Foreskin keratinocyte (primary cell): ENCODE measurements at places on chromosomes 4 and X.

DNA sequence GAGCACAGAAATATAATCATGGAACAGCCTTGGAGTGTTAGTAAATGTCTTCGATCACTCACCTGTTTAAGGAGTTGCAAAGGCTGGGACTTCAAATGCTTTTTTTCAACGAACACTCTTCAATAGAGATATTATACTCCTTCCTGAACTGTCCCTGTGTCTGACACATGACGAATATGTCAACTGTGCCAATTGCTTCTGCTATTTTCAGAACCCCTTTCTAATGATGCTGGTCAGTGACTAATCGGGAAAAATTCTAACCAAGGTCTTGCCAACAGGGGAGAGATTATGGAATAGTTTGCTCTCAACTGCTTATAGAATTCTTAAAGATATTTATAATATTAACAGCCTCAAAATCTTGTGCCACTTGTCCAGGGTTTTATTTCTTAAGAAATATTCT, 8.5 kb upstream of the KLHL34 start:
- DNase-seq = no peak

GRCh38 chr4:180398564-180398963, 1844.6 kb upstream of the TENM3 start:
- DNase-seq = no peak

- DNase-seq = peak; percentile 25
Measured at GRCh38 chr4:52939325-52939724, 77.2 kb downstream of the RASL11B start.

DNA sequence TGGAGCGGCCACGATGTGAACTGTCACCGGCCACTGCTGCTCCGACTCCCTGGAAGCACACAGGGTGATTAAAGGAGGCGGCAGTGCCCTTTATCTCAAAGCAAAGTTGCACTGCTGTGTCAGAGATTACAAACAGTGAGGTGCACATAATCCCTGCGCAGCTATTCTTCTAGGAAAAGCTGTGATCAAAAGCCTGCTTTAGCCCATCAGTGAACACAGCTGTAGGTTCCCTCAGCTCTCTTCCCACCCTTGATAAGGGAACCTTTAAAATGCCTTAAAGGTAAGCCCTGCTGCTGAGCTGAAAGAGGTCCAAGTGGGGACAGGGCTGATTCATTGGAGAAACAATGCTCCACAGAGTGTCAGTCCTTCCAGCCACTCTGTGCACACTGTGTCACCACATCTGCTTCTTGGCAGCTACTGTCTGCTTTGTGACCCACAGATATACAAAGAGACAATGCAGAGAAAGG, 127.6 kb downstream of the EIF4E start:
- DNase-seq = no peak

DNA sequence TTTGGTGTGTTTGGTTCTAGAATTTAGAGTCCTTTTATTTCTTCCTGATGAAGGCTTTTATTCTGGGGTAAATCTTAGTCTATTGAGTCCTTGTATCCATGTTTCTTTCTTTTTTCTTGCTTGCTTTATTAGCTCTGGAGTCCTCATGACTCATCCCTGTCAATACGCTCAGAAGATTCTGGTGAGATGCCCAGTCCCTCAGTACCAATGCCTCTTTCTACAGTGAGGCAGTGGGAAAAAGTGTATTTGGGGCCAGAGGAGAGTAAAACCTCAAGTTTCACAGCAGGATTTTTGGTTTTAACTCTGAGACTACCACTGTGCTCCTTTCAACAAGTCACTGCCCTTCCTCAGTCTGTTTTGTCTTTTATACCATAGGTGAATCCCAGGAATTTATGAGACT, 368.0 kb downstream of the GBA3 start:
- DNase-seq = no peak

- no peak for DNase-seq
Measured at GRCh38 chr4:151175754-151176631, 76.6 kb downstream of the RPS3A start.

GRCh38 chr4:155307731-155308277, 69.0 kb downstream of the MAP9 start:
- no peak for DNase-seq

DNA sequence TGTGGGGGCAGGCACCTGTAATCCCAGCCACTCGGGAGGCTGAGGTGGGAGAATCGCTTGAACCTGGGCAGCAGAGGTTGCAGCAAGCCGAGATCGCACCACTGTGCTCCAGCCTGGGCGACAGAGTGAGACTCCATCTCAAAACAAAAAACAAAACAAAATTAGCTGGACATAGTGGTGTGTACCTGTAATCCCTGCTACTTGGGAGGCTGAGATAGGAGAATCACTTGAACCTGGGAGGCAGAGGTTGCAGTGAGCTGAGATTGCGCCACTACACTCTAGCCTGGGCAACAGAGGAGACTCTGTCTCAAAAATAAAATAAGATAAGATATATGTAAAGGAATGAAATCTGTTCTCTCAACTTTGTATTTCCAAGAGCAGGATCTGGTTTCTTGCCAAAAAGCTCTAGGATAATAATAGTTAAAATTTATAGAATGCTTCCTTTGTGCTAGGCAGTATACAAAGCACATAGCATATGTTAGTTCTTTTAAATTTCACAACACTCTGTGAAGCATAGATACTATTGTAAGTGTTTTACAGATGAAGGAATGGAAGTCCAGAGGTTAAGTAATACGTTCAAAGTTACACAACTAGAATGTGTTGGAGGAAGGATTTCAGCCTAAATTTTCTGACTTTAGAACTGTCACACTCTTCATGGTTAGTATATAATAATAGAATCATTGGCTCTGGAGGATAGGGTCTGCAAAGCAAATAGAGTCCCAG, 10.3 kb downstream of the MRPL1 start:
- no peak for DNase-seq

GRCh38 chrX:20028588-20028987, 37.7 kb upstream of the BCLAF3 start:
- no peak for DNase-seq

- DNase-seq = no peak
Measured at GRCh38 chr4:7296661-7297335, 104.5 kb downstream of the SORCS2 start.

- no peak for DNase-seq
Measured at GRCh38 chr4:114613560-114613959, 15.0 kb downstream of the UGT8 start.

GRCh38 chr4:8120501-8120900, 38.1 kb downstream of the ABLIM2 start:
- DNase-seq = no peak

DNA sequence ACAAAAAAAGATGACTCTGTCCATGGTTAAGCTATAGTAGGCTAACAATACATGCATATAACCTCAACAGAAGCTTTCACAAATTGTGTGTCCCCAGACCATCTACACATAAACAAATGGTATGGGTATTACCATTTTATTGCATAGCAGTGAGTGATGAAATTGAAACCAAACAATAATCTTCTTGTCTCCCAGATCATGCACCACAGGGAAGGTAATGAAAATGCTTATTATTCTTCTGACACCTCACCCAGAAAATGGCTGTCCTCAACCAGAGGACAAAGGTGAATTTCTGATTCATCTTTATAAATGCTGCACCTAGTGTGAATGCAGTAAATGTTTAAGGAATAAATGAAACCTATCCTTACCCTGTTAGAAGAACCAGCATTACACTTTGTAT, 8.0 kb downstream of the PRSS12 start:
- DNase-seq = no peak

DNA sequence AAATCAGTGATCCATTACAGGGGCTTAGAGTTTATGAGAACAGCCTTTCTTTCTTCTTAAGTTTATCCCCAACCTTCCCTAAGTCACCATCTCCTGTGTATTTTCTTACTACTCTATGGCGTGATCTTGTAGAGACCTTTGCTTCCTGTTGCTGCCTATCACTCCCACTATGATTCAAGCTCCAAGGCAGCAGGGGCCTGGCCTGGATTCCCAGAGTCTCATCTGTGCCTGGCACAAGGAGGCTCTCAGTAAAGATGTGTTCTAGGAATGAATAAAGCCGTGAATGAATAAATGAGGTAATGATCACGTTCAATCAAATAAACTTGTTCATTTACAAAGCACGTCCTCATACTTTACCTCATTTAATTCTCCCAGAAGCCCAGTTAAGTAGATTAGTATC, 45.4 kb downstream of the CC2D2A start:
- no peak for DNase-seq

GRCh38 chr4:131632877-131633276, 1516.2 kb upstream of the PCDH10 start:
- DNase-seq = no peak

- no peak for DNase-seq
Measured at GRCh38 chrX:10352536-10352935, 195.8 kb downstream of the CLCN4 start.

GRCh38 chr4:74503580-74503979, 58.6 kb downstream of the AREG start:
- DNase-seq = no peak

DNA sequence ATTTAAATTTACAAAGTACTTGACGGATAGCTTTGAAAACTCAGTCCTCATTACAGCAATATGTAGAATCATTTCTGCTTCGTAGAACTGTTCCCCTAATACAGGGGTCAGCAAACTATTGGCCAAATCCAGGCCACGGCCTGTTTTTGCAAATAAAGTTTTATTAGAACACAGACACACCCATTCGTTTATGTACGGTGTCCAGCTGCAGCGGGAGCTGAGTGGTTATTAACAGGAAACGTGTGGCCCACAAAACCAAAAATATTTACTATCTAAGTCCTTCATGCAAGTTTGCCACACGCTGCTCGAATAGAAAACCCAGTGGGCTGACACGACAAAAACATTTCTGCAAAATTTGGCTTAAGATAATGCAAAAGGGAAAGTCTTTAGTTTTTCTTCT, 146.5 kb downstream of the AFAP1 start:
- no peak for DNase-seq

- DNase-seq = no peak
Measured at GRCh38 chr4:132445386-132445785, 703.7 kb upstream of the PCDH10 start.

- DNase-seq = no peak
Measured at GRCh38 chrX:118493653-118494297, 1.8 kb upstream of the DOCK11 start.

DNA sequence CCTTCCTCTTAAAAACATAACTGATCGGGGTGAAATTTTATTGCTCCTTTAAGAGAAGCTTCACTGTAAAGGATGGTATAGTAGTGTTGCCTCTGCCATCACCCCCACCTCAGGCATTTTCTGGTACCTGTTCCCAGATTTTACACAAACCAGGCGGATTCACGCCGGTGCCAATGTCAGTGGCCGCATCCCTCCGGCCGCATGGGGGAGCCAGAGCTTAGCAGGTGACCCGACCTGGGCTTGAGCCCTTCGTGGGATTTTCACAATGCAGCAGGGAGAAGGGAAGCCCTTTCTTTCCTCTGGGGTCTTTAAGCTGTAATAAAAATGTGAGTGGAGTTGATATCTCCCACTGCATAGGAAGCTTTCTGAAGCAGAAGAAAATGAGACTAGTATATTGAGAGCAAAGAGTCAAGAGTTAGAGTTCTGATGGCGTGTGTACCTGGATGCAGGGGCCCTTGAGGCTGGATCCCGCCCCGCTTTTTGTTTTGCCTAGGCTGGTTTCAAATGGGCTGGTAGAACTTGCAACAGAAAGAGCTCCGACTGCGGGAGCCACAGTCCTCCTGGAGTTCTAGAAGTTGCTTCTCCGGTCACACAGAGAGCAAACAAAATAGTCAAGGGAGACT, 59.4 kb downstream of the POLR2B start:
- DNase-seq = no peak

DNA sequence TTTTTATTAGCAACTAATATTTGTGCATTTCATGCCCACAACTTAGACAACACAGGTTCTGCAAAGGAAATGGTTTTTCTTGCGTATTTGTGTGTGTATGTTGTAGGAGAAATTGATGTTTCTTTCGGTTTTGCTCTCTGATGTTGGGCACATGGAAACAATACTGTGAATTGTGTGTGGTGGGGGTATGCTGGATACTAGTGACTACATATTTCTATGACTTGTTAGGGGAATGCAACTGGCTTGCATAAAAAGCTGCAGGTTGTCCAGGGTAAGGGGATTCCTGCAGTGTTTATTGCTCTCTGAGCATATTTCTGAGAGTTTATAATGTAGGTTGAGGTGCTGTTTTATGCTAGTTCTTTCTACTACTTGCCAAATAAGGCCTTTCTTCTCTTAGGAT, 11.6 kb downstream of the DLG3 start:
- DNase-seq = no peak

DNA sequence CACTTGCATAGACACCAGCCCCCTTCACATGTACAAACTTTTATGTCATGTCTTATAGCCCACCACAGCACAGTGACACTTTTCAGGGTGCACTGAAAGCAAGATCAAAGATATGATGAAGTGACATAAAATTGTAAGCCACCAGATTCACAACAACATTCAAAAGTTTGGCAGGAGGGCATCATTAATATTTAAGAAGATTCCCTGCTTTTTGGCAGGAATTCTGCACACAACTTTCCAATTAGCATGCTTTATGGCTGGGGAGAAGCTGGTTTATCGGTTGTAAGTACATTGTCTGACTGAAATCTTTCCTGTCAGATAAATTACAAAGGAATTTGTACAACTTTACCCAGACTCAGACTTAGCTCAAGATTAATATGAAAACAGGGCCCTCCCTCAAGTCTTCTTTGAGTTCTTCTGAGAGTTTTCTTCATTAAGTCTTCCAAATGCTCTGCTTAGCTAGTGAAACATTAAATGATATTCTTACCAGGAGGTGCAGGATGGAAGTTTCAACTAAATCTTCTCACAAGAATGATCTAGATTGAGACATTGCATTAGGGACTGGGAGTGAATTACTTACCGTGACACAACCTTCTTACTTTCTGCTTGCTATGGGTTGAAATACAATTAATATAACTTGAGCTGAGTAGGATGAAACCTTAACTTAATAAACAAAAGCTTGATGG, 523.8 kb downstream of the PPARGC1A start:
- no peak for DNase-seq

DNA sequence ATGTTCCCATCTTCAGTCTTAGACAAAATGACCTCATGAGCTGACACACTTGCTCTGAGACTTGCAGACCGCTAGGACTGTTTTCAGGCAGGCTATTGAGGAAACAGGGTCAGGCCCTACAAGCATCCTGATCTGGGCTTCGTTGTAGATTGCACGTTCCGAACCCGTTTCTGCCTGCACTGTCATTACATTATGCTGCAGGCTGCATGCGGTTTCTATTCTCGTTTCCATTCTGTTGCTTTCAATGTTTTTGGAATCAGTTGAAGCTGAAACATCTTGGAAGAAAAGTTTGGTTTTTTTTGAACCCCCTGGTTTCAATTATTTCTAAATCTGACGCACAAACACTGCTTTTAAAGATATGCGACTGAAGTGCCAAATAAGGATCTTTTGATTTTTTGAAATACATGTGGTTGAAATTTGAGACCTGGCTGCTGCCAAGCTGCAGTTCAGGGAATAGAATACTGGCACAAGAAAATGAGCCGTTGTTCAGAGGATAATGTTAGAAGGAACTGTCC, 716.1 kb upstream of the INTU start:
- DNase-seq = no peak

DNA sequence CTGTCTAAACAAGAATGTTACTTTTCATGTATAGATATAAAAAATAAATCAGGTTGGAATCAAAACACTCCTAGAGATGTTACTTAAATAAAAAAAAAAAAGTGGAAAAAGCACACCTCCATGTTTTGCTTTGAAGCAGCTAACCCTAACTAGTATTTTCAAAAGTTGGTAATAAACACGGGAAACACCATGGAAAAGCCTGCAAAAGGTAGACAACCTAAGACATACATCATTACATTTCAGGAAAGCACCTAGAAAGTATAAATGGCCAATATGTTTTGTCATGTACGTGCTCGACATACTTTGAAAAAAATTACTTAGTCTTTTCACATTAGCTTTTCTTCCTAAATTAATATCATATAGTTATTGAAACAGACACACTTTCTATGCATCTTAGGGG, 130.1 kb upstream of the SH3RF1 start:
- DNase-seq = no peak
